T-helper 1 cell (primary cell): ENCODE measurements at places on chromosomes 3 and 15.

DNA sequence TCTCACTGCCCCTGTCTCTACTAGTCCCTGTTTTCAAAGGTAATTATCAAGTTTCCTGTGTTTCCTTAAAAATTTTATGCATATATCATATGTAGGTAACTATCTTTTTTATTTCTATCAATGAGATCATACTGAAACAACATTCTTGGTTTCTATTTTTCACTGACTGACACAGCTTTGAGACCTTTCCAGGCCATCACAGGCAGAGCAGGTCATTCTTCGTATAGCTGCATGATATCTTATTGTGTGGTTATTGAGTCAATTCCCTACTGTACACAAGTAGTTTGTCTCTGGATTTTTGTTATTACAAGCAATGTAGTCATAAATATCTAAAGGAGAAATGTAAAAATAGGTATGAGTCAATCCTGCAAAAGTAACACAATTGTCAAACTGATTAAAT, 169.6 kb downstream of the CFAP20DC start:
- no peak for DNase-seq

- DNase-seq = no peak
Measured at GRCh38 chr3:2415083-2415482, 316.4 kb downstream of the CNTN4 start.

DNA sequence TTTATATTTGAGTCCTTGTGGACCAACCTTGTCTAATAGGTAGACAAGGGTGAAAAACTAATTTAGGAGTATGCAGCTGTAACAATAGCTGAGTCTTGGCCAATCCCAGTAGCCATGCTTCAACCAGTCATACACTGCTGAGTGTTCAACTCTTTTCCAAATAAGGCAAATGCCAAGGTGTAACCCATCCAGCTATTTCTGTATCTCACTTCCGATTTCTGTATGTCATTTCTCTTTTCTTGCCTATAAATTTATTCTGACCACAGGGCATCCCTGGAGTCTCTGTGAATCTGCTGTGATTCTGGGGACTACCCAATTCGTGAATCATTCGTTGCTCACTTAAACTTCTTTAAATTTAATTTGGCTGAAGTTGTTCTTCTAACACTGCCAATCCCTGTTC, 93.2 kb downstream of the MAGI1 start:
- DNase-seq = no peak

DNA sequence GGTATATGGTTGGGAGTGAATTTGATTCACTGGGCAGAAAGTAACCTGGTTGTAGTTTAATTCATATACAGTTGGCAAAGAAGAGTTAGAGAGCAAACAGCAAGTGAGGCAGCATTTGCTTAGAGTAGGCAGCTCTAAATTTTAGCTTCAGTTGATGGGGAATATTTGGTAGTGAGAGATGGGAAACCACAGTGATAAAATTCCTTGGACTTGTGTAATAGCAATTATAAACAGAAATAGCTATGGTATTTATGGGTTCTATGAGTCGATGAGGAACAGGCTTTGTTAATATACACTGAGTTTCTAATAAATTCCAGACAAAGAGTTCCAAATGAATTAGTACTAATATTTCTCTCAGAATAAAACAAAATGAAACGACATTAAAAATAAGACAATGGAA, 894.0 kb downstream of the ROBO2 start:
- DNase-seq = no peak

DNA sequence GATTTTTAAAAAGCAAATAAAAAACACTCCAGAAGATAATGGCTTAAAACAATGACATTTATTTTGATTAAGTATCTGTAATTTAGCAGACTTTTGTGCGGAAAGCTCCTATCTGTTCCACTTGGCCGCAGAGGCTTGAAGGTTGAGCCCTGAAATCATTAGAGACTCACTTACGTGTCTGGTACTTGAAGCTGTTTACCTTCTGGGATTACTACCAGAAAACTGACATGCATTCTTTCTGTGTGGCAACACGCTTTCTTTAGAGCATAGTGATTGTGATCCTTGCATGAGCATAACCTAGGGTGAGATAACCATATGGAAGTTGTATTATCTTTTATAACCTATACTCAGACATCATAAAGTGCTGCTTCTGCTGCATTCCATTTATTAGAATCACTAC, 298.5 kb downstream of the SI start:
- no peak for DNase-seq

GRCh38 chr15:68346979-68347378, 69.4 kb downstream of the FEM1B start:
- DNase-seq = no peak

DNA sequence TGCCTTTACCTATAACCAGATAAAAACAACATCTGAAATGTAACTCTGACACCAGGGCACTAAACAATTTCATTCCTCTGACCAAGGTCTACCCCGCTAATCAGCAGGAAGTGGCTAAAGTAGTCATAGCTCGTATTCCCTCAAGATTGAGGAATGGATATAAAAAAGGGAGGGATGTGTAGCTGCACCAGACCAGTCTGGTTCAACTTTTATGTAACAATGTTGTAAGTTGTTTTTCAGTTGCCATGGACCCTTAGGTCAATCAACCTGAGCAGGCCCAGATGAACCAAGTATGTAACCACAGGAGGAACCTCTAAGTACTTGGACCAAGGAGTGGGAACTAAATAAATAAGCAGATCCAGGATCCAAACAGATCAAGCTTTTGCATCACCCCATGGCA, 28.4 kb upstream of the IFT57 start:
- no peak for DNase-seq

DNA sequence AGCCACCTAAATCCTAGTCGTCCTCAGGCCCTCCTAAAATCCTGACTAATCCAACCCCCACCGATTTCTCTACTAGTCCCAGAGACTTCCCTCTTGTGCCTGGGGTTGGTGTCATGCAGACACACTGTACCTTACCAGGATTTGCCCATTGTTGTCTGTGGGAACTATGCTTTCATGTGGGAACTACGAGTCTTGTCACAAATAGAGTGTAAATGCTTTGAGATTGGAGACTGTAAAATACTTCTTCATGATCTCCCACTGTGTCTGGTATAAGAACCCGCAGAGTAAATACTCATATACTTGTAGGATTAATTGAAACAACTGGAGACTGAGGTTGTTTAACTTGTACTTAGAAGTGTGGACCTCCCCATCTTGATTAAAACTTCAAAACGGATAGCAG, 11.2 kb downstream of the B3GNT5 start:
- no peak for DNase-seq

GRCh38 chr3:123618768-123619484, 34.1 kb upstream of the HACD2 start:
- no peak for DNase-seq

- DNase-seq = no peak
Measured at GRCh38 chr3:55826097-55826496, 339.0 kb upstream of the WNT5A start.

DNA sequence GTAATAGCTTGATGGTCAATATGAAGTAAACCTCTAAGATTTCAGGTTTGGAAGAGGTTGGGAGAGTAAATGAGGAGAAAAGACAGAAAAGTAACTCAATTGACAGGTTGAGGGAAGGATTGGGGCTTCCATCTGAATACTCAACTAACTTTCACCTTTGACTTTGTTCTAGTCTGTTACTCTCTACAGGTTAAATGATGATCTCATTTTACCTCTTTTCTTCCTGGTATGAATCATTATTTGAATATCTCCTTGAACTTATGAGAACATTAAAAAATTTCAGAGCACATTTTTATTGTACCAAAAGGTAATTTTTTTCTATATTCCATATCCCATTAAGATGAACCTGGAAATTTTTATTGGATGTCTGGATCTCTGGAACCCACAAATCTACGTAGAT, 87.9 kb upstream of the KCNH8 start:
- DNase-seq = no peak

DNA sequence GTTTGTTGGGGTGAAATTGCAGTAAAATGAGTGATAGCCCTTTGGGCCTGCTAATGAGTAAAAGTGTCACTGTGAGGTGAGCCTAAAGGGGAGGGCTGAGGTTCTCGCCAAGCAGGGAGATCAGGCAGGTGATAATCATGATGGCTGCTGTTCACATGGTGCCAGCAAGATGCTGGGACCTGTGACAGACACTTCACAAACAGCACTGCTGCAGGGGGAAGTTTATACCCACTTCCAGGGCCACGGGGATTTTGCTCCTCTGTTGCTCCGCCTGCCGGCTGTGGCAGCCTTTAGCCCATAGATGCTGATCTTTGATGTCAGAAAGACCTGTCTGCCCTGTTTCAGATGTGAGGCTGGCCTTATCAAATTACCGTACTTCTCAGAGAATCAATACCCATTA, 96.7 kb downstream of the SV2B start:
- no peak for DNase-seq

DNA sequence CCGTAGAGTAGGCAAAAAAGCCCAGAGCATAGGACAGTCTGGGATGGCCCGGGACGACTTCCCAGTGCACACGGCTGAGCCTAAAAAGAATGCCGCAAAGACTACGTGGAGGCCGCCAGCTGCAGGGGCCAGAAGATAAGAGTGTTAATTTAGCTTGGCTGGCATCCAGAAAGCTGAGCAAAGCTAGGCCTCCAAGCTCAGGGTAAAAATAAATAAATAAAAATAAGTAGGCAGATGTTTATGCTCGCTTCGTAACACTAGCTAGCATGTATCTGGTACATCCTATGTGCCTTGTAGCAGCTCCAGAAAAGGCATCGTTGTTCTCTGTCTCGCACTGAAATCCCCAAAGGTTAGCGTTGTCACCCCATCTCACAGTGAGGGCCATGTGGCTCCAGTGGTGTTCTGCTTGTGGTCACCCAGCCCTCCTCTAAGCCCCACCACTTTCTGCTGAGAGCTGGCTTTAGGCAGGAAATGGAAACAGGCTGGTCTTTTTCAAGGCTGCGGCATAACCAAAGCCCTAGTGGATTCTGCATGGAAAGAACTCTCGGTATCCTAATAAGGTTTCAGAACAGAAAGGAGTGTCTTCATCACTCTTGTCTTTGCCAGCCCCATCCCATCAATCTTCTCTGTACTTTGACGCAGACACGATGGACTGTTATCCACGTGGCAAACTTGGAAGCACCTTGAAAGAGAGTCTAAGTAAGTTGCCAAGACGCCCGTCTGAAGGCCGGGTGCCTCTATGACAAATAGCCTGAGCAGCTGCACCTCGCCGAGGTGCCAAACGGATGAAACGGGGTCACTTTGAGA, 58.1 kb upstream of the MEF2A start:
- no peak for DNase-seq

- no peak for DNase-seq
Measured at GRCh38 chr15:40046721-40047414, 7.9 kb upstream of the SRP14 start.
